ENCODE measurements at places on chromosomes 2 and 18. TPM values are rescaled to one million over a fixed set of nuclear protein-coding genes. Genes with fewer than 3 reads are reported as not detected.

The PHOSPHO2 gene
- total RNA-seq: 5.4 TPM

The PRR30 gene
- not detected for total RNA-seq

The RUFY4 gene
- 0.42 TPM for total RNA-seq

The PLCL1 gene
- 3.4 TPM for total RNA-seq

The HES6 gene
- 8.8 TPM for total RNA-seq

Data from left lung (tissue), 14 donors.